Natural killer cell (primary cell): ENCODE measurements at places on chromosomes 6 and 20. TPM values are rescaled to one million over a fixed set of nuclear protein-coding genes. Genes with fewer than 3 reads are reported as not detected.

The SRMS gene
- 0.16 TPM for total RNA-seq

- no peak for DNase-seq
- no peaks in the 10 kb centered on the region for H3K4me1 ChIP-seq
- H3K27me3 ChIP-seq: no peaks in the 10 kb centered on the region
- H3K27ac ChIP-seq: no peak overlapping the region
Measured at GRCh38 chr6:104170401-104170800, 689.3 kb downstream of the HACE1 start.

- no peak overlapping the region for H3K27ac ChIP-seq
- DNase-seq: no peak
- H3K27me3 ChIP-seq: no peaks in the 10 kb centered on the region
- no peaks in the 10 kb centered on the region for H3K36me3 ChIP-seq
- H3K4me3 ChIP-seq: no peak overlapping the region
Measured at GRCh38 chr6:148179786-148180185, 162.9 kb upstream of the SASH1 start.

- H3K4me3 ChIP-seq: no peak overlapping the region
- peaks cover 6% of the 10 kb centered on the region for H3K4me1 ChIP-seq
- H3K27me3 ChIP-seq: no peaks in the 10 kb centered on the region
- DNase-seq: no peak
Measured at GRCh38 chr6:17591287-17591686, 8.8 kb upstream of the FAM8A1 start.

DNA sequence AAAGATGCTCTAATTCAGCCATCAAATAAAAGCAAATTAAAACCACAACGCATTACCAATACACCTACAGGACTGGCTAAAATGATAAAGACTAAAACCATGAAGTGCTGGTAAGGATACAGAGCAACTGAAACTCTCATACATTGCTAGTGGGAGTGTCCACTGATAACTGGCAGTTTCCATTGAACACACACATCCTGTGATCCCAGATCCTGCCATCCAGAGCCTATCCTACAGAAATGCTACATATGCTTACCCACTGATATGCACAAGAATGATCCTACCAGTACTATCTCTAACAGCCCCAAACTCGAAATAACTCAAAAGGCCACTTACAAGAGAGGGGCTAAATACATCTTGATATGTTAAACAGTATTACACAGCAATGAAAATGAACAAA is 81.0 kb downstream of the FYN start:
- peak overlapping the region; percentile 18 for H3K27ac ChIP-seq
- peaks cover 51% of the 10 kb centered on the region for H3K4me1 ChIP-seq
- H3K36me3 ChIP-seq: no peaks in the 10 kb centered on the region

- H3K36me3 ChIP-seq: no peaks in the 10 kb centered on the region
- no peak overlapping the region for H3K4me3 ChIP-seq
- no peak overlapping the region for H3K27ac ChIP-seq
- H3K27me3 ChIP-seq: no peaks in the 10 kb centered on the region
Measured at GRCh38 chr6:31712296-31712695, 2.9 kb upstream of the LY6G6D start.

DNA sequence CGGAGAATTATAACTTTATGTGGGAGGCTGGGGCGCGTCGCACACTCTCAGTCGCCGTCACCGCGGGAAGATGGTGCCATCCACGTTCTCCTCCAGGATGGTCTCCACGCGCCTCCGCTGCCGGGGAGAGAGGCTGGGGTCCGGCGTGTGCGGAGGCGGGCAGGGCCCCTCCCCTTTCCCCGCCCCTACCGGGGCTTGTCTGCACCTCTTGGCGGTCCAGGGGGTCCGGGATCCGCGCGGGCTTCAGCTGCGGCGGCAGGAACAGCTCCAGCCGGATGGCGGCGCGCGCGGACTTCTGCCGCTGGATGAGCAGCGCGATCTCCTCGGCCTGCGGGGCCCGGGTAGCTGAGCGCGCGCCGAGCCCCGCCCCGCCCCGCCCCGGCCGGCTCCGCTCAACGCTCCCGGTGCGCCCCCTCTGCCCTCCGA is 807 bp downstream of the LKAAEAR1 start:
- no peaks in the 10 kb centered on the region for H3K36me3 ChIP-seq
- peaks cover 12% of the 10 kb centered on the region for H3K27me3 ChIP-seq
- H3K27ac ChIP-seq: no peak overlapping the region
- no peak overlapping the region for H3K4me3 ChIP-seq

DNA sequence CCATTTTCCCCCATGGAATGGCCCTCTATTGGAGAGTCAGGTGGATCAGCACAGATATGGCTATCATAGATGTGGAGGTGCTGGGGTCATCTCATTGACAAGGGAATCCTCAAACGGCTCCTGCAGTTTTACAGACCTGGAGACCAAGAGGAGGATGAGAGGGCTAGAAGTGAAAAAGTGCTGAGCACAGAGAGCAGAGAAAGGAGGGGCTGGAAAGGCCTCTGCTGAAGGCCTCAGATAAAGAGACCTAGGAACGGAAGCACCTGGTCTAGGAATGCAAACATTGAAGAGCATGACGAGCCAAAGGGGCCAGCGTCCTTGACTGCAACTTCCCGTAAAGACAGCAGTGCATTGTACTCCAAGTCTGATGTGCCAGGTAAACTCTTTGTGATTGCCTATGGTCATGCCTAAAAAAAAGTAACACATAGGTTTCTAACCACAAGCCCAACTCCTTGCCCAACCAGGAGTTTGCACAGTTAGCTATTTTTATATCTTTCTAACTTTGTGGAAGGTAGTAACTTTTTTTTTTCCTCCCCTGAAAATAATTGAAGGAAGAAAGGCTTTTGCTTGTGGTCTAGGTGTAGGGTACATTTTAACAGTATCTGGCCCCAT is 15.2 kb downstream of the RSPH4A start:
- H3K27ac ChIP-seq: no peak overlapping the region
- no peak overlapping the region for H3K4me3 ChIP-seq
- peaks cover 5% of the 10 kb centered on the region for H3K4me1 ChIP-seq
- DNase-seq: no peak
